Stimulated activated CD8-positive, alpha-beta memory T cell treated with anti-CD3 and anti-CD28 coated beads, Interleukin-15, amount 100 ng/mL, for 4 hours (primary cell): ENCODE measurements at places on chromosomes 6 and 20.

DNA sequence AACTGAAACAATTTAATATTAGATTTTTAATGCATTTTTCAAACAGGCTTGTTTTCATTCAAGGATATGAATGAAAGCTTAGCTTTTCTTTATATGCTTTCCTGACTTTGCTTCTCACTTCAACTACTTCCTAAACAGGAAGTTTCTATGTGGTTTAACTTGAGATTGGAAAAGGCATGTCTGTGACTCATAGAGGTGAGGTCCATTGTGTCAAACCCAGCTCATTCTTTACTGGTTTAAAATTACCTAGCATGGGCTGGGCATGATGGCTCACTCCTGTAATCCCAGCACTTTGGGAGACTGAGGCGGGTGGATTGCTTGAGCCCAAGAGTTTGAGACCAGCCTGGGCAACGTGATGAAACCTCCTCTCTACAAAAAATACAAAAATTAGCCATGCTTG lies 34.4 kb downstream of the EFHC1 start:
- no peak for DNase-seq

DNA sequence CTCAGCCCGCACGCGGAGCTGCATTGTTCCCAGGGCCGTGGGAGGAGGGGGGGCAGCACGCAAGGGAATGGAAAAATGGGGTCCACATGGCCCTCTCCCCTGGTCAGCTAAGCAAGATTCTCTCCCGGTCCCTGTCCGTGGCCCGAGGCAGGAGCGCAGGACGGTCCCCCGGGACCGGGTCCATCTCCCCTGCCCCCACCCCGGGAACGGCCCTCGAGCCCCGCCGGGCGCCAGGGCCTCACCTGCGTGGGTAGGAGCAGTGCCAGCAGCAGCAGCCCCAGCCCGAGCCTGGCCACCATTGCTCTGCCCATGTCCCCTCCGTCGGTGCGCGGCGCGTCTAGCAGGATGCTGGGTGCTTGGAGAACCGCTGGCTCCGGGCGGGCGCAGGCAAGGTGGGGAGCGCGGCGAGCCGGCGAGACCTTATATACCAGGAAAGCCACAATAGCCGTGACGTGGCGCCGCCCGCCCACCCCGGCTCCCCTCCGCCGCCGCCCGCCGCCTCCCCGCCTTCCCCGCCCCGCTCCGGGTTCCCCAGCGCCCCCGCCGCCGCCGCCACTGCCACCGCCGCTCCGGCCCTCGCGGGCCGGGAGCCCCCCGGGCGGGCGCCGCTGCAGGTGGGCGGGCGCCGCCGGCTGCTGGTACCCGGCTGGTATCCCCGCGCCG lies at the start of gene CD24:
CD24 (minus strand) TSS at position 394 of the 663 bp plus-strand sequence; CDS start at position 311, 83 bp downstream.
- no peak for DNase-seq

DNA sequence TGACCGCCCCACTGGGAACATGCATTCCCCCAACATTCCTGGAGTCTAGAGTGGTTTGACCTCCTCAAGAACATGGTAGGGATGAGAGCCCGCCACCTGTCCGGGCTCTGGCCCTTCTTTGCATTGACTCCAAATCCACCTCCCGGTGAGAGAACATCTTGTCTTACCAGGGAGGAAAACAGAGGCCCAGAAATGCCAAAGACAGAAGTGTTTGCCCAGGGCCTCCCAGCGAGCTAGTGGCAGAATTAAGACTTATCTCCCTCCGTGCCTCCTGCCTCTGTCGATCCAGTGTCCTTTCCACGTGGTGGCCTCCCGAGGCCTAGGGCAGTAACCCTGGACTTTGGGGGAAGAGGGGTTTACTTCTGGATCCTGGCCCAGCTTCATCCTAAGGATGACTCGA lies 134.8 kb downstream of the JPH2 start:
- no peak for DNase-seq

DNA sequence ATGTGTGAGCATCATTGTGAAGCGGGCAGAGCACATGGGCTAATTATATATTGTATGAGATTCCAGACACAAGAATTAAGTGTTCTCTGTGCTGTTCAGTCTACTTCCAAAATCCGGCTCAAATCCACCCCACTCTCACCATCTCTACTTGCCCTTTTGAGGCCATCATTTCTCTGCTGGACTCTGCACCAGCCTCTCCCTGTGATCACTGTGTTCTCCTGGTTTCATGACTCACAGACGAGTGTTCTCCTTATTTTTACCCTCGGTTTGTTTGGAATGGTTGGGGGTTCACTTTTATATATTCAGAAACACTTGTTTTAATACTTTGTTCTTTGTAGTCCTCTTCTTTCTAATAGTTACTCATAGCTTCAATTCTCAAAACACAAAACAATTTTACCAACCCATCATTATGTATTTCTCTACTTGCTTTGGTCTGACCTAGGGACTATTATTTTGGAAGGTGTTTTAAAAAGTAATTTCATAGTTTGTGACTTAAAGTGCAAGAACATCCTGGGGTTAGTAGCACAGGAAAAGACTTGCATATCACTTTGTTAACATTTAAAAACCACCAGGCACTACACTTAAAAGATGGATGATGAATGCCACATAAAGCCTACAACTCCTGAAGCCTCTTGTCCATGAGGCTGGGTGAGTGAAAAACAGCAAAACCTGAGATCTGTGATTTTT lies 82.7 kb downstream of the UST start:
- DNase-seq: no peak

GRCh38 chr6:81934936-81935335 lies 182.5 kb upstream of the TENT5A start:
- DNase-seq: no peak

GRCh38 chr20:19966840-19967239 lies 50.3 kb upstream of the NAA20 start:
- DNase-seq: no peak

- no peak for DNase-seq
These were observed 120.7 kb upstream of the CCDC28A start for GRCh38 chr6:138652824-138653223.

- no peak for DNase-seq
These were observed 230.6 kb downstream of the FNDC1 start for GRCh38 chr6:159399751-159400221.

GRCh38 chr20:53085720-53086119 lies 113.6 kb downstream of the TSHZ2 start:
- DNase-seq: no peak
